ENCODE measurements at places on chromosomes 4 and X.

DNA sequence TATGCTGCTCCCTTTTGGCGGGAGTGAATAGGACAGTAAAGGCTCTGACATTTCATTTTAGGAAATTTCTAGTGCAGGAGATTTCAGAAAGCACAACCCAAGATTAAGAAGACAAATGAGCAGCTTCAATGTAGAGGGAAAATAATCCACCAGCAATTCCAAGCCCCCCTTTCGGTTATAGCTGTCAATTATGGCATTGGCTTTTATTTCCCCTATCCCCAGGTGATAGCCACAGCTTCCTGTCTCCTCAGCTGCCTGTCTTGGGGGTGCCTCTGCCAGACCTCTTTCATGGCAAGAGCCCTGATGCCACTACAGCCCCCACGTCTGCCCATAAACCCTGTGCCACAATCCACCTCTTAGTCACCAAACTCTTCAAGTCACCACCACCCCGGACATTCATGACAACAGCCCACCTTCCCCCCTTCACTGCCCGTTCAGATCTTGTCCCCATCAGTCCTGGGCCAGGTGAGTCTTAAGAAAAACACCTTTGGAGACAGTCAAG is 48.4 kb upstream of the CLNK start:
- no peak for DNase-seq

DNA sequence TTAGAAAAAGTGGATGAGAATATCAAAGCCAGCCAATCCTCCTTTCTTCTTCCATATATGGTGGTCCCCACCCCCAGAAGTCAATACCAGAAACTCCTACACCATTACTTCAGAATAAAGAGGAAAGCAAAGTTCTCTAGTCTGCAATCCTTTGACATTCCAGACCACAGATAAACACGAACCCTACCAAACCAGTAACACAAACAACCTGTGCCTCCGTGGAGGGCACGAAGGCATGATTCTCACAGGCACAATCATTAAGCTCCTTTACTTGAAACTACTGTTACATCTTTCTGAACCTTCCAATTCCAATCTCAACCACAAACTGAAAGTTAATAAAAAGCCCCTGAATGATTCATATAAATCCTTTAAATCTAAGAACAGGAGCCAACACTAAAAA is 16.3 kb downstream of the MAML3 start:
- DNase-seq: no peak

- DNase-seq: no peak
Observed at GRCh38 chrX:47807548-47807947, 29.2 kb upstream of the ZNF81 start.

GRCh38 chr4:43244688-43245382 is 352.3 kb downstream of the GRXCR1 start:
- no peak for DNase-seq

GRCh38 chrX:123336666-123337065 is 152.6 kb downstream of the GRIA3 start:
- no peak for DNase-seq

- DNase-seq: no peak
Observed at GRCh38 chr4:153799694-153800074, 10.8 kb upstream of the SFRP2 start.

- DNase-seq: no peak
Observed at GRCh38 chr4:123110147-123110546, 187.8 kb upstream of the NUDT6 start.

GRCh38 chr4:8266508-8266907 is 3.0 kb upstream of the HTRA3 start:
- DNase-seq: no peak

DNA sequence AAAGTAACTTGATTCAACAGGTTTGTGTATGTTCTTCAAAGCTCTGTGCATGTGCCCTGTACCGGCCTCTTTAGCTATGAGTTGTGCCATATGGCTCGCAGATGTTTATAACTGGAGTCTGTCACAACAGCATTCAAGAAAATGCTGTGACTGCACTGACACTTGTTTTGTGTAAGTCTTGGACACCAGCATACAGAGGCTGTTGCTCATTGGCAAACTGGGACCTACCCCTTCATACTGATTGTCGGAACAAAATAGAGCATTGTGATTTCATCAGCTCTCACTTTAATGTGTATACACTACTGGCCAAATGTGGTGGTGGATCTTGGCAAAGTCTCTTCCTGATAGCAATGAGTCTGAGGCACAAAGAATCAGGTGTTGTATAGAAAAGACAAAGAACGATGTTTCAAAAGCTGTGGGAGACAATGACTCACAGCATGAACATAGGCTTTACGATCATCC is 133.9 kb downstream of the EGF start:
- no peak for DNase-seq

DNA sequence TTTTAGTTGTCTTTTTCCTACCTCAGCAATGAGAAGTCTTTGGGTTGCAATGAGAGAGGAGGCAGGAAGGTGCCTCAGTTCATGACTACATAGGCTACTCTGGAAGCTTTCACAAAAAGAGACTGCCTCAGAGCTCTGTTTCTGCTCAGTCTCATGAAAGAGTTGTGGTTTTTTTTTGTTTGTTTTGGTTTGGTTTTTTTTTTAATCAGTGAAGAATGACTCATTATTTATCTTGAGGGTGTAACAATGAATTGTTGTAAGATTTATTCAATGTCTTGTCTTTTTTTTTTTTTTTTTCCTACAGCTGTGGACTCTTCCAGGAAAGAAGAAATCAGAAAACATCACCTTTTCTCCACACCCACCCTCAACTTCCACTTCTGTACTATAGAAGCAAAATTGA is 67.5 kb upstream of the CXCL13 start:
- DNase-seq: no peak

GRCh38 chrX:71621603-71622002 is 3.3 kb upstream of the CXCR3 start:
- no peak for DNase-seq

DNA sequence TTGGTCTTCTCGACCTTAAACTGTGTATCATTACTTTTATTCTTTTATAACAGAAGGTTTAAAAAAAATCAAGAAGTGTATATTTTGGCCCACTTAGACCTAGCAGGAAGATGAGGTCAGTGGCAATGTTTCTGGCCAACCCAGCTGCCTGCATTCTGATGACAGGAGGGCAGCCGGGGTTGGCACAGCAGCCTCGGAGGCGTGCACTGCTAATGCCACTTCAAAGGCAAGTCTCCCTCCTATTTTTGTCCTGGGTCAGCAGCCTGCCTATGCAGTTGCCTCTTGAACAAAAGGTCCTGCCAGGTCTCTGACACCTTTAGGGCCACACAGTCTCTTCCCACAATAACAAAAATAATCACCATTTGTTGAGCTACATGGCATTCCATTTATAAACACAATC is 89.4 kb upstream of the MYOZ2 start:
- no peak for DNase-seq
